ENCODE measurements at places on chromosomes 7 and 10. TPM values are rescaled to one million over a fixed set of nuclear protein-coding genes. Genes with fewer than 3 reads are reported as not detected.

Gene TMEM196
- total RNA-seq, result not detected

Gene CALML3
- total RNA-seq, result not detected

Gene KEL
- not detected for total RNA-seq

Gene SYT15
- total RNA-seq, result 3.6 TPM

Gene RSPH10B
- not detected for total RNA-seq

Gene GNAI1
- total RNA-seq, result 67.5 TPM

Gene ZNF853
- 0.07 TPM for total RNA-seq

Gene AKR1C1
- 2.3 TPM for total RNA-seq

Gene TIMM23B
- total RNA-seq, result 12.2 TPM

- no peak for DNase-seq
- no peaks in the 10 kb centered on the region for H3K36me3 ChIP-seq
- no peaks in the 10 kb centered on the region for H3K27me3 ChIP-seq
Measured at GRCh38 chr7:25314731-25315267, 86.5 kb upstream of the NPVF start.

- peaks cover 2% of the 10 kb centered on the region for H3K27me3 ChIP-seq
- H3K36me3 ChIP-seq, result no peaks in the 10 kb centered on the region
- H3K27ac ChIP-seq, result no peak overlapping the region
- no peak overlapping the region for H3K4me3 ChIP-seq
- DNase-seq, result no peak
- no peaks in the 10 kb centered on the region for H3K4me1 ChIP-seq
Measured at GRCh38 chr7:67858931-67859330, 862.3 kb downstream of the TYW1 start.

DNA sequence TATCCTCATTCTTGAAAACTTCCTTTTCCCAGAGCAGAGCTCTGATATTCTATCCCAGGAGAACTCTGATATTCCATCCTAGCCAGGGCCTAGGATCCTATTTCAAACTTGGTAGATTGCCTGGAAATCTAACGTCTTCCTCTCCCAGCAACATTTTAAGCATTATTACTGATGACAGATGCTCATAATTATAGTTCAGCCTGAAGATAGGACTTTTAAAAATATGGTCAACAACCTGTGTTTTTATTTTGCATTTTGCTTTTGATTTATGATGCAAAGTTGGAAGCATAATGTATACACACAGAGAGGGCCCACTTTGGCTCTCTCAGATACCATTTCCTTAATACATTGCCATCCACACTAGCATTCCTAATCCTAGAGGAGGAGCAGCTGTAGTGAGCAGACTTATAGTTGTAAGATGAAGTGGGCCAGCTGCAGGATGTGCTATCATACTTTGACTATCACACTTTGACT, 457.4 kb upstream of the TPK1 start:
- no peaks in the 10 kb centered on the region for H3K36me3 ChIP-seq
- no peaks in the 10 kb centered on the region for H3K4me1 ChIP-seq
- H3K27me3 ChIP-seq, result no peaks in the 10 kb centered on the region
- no peak overlapping the region for H3K4me3 ChIP-seq

DNA sequence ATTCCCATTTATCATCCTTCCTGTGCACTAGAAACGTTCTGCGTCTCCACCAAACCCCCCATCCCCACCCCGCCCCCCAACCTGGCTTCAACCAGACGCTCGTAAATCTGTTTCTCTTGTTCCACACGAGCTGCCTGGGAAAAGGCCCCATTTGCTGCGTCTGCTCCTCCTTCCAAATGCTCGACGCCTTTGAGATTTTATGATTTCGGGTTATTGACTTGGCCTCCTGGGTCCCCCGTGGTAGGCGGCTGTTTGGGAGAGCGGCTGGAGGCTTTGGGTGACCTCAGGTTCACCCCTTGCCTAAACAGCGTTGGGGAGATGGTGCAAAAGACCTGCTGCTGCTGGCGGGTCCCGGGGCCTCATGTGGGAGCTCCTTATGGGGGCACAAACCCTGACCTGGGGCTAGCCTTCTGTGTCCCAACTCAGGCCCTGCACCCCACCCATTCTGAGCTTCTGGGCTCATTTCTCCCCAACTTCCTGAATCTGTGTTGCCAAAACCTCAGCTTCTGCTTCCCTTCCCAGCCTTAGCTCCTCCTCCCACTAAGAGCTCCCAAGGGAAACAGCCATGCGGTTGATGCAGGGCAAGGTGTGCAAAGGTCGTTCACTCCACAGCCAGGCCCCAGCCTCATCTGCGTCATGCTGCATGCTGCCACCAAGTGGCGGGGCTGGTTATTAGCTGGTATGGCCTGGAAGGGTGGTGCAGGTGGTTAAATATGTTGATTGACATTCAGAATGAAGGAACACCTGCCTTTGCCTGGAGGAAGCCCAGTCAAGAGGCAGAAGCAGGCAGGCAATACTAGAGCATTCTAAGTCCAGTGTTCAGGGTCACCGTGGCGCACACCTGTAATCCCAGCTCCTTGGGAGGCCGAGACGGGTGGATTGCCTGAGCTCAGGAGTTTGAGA, 49.1 kb upstream of the ELN start:
- peaks cover 9% of the 10 kb centered on the region for H3K4me1 ChIP-seq
- H3K27ac ChIP-seq, result no peak overlapping the region

GRCh38 chr10:1600861-1601260, 136.5 kb downstream of the ADARB2 start:
- no peaks in the 10 kb centered on the region for H3K36me3 ChIP-seq
- H3K4me3 ChIP-seq, result no peak overlapping the region
- no peak overlapping the region for H3K27ac ChIP-seq

- no peak for DNase-seq
- no peaks in the 10 kb centered on the region for H3K36me3 ChIP-seq
- H3K4me3 ChIP-seq, result no peak overlapping the region
Measured at GRCh38 chr7:106047818-106048705, 64.0 kb downstream of the SYPL1 start.

DNA sequence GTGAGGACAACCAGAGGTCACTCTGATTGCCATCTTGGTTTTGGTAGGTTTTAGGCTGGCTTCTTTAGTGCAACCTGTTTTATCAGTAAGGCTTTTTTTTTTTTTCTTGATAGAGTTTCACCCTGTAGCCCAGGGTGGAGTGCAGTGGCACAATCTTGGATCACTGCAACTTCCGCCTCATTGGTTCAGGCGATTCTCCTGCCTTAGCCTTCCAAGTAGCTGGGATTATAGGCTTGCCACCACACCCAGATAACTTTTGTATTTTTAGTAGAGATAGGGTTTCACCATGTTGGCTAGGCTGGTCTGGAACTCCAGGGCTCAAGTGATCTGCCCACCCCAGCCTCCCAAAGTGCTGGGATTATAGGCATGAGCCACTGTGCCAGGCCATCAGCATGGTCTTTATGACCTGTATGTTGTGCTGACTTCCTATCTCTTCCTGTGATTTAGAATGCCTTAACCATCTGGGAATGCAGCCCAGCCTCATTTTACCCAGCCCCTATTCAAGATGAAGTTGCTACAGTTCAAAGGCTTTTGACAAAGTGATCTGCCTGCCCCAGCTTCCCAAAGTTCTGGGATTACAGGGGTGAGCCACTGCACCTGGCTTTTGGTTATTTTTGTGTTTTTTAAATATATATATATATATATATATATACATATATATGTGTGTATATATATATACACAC, 7.0 kb upstream of the ZNF425 start:
- H3K36me3 ChIP-seq, result peaks cover 13% of the 10 kb centered on the region
- no peak overlapping the region for H3K27ac ChIP-seq

- peaks cover 9% of the 10 kb centered on the region for H3K27me3 ChIP-seq
- H3K36me3 ChIP-seq, result peaks cover 20% of the 10 kb centered on the region
- no peak overlapping the region for H3K27ac ChIP-seq
- DNase-seq, result no peak
- H3K4me1 ChIP-seq, result peaks cover 21% of the 10 kb centered on the region
Measured at GRCh38 chr10:44411251-44411650, 26.4 kb upstream of the CXCL12 start.

GRCh38 chr7:74475243-74475986, 21.7 kb downstream of the GTF2IRD1 start:
- H3K4me1 ChIP-seq, result peaks cover 62% of the 10 kb centered on the region
- H3K27ac ChIP-seq, result peak overlapping the region; percentile 42
- H3K4me3 ChIP-seq, result no peak overlapping the region
- H3K27me3 ChIP-seq, result peaks cover 5% of the 10 kb centered on the region

- no peak overlapping the region for H3K4me3 ChIP-seq
- H3K4me1 ChIP-seq, result peaks cover 28% of the 10 kb centered on the region
- no peaks in the 10 kb centered on the region for H3K36me3 ChIP-seq
- no peak for DNase-seq
Measured at GRCh38 chr7:28479507-28479947, 67.2 kb downstream of the CREB5 start.

DNA sequence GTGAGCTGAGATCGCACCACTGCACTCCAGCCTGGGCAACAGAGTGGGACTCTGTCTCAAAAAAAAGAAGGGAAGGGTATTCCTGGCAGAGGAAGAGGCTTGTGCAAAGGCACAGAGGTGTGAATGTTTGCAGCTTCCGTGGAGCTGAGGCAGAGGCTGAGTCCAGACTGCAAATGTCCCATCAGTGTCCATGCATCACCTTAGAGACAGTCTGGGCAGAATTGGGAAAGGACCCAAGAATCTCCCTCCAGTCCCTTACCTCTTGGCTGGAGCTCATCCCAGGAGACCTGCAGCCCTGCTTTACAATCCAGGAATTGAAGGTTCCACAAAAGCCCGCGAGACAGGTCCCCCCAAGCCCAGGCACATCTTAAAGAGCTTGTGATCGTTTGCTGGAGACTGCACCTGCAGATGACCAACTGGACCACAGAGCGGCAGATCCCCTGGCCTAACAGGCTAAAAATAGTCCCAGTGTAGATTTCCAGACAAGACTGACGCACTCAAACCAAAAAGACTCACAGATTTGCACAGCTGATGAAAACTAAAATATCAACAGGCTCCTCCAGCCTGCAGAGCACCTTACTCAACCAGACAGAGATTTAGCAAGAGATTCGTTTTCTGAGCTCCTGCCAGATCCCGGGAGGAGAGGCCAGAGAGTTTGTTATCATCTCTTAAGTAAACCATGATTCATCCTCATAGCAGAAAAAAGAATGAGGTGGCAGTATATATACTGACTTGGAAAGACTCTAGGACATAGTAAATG, 22.9 kb upstream of the NANOS1 start:
- DNase-seq, result peak; percentile 97
- H3K4me1 ChIP-seq, result peaks cover 24% of the 10 kb centered on the region
- H3K27ac ChIP-seq, result peak overlapping the region; percentile 52
- no peaks in the 10 kb centered on the region for H3K36me3 ChIP-seq
- H3K27me3 ChIP-seq, result peaks cover 33% of the 10 kb centered on the region

DNA sequence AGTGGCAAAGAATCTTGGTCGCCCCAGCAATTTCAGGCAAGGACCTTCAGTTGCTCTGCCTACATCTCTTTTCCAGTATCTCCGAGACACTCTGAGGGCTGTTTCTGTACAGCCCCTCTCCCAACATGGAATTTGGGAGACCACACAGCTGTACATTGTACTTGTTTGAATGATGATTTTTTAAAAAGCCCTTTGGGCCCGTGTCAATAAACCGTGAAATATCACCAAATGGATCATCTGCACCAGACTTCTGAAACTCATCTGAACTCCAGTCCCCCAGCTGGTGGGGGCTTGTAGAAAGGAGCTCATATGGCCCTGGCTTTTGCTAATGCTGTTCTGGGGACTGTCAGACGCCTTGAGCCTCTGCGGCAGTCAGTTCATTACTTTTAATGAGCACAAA, 374.9 kb downstream of the BBS9 start:
- no peak for DNase-seq
- peaks cover 11% of the 10 kb centered on the region for H3K4me1 ChIP-seq
- H3K27me3 ChIP-seq, result no peaks in the 10 kb centered on the region
- no peak overlapping the region for H3K27ac ChIP-seq

GRCh38 chr10:22978918-22979317, 51.1 kb downstream of the ARMC3 start:
- H3K27me3 ChIP-seq, result peaks cover 13% of the 10 kb centered on the region
- DNase-seq, result no peak
- peaks cover 7% of the 10 kb centered on the region for H3K4me1 ChIP-seq
- no peaks in the 10 kb centered on the region for H3K36me3 ChIP-seq
- no peak overlapping the region for H3K4me3 ChIP-seq

DNA sequence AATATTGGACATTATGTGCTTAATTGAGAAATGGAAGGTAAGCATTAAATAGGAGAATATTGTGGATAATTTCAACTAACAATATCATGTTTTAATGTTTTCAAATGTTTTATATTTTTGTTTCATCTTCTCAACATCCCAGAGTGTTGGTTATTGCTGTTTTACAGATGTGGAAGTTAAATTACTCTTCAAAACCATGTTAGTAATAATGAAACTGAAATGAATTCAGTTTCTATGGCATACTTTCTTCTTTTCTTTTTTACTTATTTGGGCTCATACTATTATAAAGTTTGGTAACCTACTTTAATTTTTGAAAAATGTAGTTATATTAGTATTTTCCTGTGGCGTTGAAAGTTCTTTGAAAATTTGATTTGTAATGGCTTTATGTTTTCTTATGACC, 4.2 kb downstream of the GLRX3 start:
- no peak overlapping the region for H3K4me3 ChIP-seq
- H3K27me3 ChIP-seq, result peaks cover 2% of the 10 kb centered on the region
- H3K27ac ChIP-seq, result no peak overlapping the region

DNA sequence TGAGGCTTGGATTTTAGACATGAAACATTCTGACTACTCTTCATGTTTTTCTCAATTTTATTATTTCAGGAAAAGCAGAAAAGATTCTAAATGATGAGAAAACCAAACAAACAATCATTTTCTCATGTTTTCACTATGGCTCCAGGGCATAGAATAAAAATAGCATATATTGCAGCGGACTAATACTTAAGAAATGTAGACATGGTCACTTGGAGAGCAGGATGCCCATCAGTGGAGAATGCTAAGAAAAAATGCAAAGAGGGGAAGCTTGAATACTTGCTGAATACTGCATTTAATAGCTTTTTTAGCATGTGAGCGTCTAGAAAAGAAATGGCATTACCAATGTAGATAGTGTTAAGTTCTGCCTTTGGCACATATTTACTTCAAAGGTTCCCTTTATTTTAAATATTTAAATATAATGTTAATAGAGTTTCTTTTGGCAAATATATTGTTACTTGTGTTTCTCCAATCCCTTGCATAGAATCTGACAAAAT, 107.9 kb downstream of the PPP1R17 start:
- no peak for DNase-seq
- no peaks in the 10 kb centered on the region for H3K4me1 ChIP-seq
- no peak overlapping the region for H3K4me3 ChIP-seq
- no peaks in the 10 kb centered on the region for H3K36me3 ChIP-seq
- H3K27ac ChIP-seq, result no peak overlapping the region

- H3K27me3 ChIP-seq, result peaks cover 13% of the 10 kb centered on the region
- no peaks in the 10 kb centered on the region for H3K36me3 ChIP-seq
- H3K4me3 ChIP-seq, result no peak overlapping the region
- no peak overlapping the region for H3K27ac ChIP-seq
- peaks cover 18% of the 10 kb centered on the region for H3K4me1 ChIP-seq
Measured at GRCh38 chr10:14736043-14736442, 38.7 kb downstream of the FAM107B start.

- peaks cover 14% of the 10 kb centered on the region for H3K36me3 ChIP-seq
- H3K27me3 ChIP-seq, result peaks cover 33% of the 10 kb centered on the region
- DNase-seq, result no peak
- no peak overlapping the region for H3K4me3 ChIP-seq
Measured at GRCh38 chr7:128100225-128100948, 69.2 kb upstream of the LRRC4 start.

- no peaks in the 10 kb centered on the region for H3K4me1 ChIP-seq
- H3K36me3 ChIP-seq, result no peaks in the 10 kb centered on the region
- H3K27me3 ChIP-seq, result no peaks in the 10 kb centered on the region
- H3K27ac ChIP-seq, result no peak overlapping the region
Measured at GRCh38 chr7:33471636-33472242, 342.4 kb downstream of the BBS9 start.

GRCh38 chr7:47299496-47299895, 282.4 kb downstream of the TNS3 start:
- peaks cover 28% of the 10 kb centered on the region for H3K36me3 ChIP-seq
- H3K4me1 ChIP-seq, result peaks cover 13% of the 10 kb centered on the region
- no peak overlapping the region for H3K27ac ChIP-seq

All from HFFc6 (cell line).